ENCODE measurements at places on chromosomes 4 and X.

DNA sequence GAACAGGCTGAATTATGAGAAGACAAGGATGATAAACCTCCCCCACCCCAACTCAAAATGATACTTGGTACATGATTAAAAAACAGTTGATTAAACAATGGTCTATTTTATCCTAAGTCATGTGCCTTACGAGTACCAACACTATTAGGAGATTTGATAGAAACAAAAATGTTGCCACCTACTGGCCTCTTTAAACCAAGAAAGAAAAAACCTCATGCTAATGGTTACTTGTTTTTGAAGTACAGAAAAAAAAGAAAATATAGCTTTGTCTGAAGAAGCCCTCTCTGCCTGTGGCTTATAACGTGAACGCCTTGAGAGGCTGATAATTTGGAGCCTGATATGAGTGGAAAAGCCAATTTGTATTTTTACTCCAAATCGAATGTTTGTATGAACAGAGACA, 538.2 kb downstream of the DMD start:
- DNase-seq = no peak

DNA sequence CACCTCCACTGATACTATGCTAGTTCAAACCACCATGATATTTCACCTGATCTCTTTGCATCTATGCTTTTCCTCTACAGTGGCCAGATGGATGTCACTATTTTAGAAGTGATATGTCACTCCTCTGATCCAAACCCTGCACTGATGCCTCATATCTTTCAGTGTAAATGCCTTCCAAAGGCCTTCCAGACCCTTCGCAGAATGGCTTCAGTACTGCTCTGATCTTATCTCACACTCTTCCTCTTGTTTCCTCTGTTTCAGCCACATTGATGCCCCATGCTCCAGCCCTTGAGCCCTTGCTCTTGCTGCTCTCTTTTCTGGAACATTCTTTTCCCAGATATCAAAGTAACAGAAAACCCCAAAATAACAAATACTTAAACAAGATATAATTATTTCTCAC, 17.9 kb downstream of the MID1IP1 start:
- DNase-seq = no peak

GRCh38 chr4:134539729-134540231, 338.2 kb upstream of the PABPC4L start:
- DNase-seq = no peak

DNA sequence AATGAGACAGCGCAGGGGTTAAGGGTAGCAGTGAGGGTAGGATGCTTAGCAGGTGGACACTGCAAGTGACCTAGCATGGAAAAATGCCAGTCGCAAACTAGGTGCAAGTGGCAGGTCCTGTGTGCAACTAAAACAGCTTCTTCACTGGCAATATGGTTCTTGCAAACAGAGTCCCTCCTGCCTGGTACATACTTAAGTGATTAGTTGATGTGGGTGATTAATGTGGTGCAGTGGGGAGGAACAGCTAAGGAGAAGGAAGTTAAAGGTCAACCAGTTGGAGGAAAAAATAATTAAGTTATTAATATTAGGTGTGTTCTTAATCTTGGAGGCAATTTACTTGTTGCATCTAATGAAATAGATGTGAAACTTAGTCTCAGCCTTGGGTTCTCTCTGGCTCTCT, 121.6 kb upstream of the IGFBP7 start:
- DNase-seq = no peak

- no peak for DNase-seq
Measured at GRCh38 chr4:59685626-59686025, 1514.5 kb upstream of the ADGRL3 start.

DNA sequence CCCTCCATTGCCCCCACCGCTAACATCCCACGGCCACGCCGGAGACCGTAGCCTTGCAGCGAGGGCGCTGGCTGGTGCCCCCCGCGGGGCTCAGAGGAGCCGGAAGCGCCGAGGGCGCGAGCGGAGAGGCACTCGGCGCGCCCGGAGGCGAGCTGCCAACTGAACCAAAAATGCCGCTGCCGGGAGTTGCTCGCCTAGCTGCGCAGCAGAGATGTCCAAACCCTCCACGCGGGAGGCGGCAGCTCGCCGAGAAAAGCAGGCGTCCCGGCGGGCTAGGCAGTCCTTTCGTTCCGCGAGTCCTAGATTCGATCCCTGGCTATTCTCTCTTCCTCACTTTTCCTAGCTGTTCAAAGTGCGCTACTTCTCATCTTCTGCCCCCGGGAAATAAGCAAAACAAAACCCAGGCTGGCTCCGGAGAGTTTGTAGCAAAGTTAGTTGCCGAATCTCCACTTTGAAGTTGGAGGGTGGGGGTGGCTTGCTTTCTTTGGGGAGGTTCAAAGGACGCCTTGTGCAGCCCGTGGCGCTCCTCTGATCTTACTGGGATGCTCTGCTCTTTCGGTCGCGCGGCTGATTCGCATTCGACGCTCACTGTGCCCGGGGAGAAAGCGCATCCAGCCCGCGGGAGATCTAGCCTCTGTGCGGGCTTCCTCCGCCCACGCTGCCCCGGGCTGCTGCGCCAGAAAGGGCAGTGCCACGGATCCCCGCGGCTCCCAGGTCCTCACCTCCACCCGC, 723 bp downstream of the NKX6-1 start:
- peak; percentile 57 for DNase-seq

- no peak for DNase-seq
Measured at GRCh38 chr4:55612341-55612740, 20.3 kb upstream of the PDCL2 start.

- peak; percentile 89 for DNase-seq
Measured at GRCh38 chr4:82739287-82740190, 59.1 kb downstream of the SCD5 start.

DNA sequence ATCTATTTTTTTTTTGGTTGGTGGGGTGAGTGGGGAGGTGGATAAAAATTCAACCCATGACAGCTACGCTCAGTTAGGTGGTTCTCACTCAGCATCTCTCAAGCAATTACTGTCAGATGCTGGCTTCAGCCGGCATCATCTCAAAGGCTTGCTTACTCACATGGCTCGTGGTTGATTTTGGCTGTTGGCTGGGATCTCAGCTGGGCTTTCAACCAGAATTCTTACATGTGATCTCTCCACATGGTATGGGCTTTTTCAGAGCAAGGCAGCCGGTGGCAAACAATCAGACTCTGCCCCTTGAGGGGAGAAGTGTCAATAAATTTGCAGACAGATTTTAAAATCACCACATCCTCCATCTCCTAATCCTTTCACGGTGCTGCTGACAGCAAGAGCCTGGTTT, 47.2 kb downstream of the SLC34A2 start:
- DNase-seq = no peak

- DNase-seq = peak; percentile 35
Measured at GRCh38 chr4:184355111-184355604, 119.2 kb downstream of the IRF2 start.

- no peak for DNase-seq
Measured at GRCh38 chrX:47577424-47577823, 4.8 kb upstream of the TIMP1 start.

DNA sequence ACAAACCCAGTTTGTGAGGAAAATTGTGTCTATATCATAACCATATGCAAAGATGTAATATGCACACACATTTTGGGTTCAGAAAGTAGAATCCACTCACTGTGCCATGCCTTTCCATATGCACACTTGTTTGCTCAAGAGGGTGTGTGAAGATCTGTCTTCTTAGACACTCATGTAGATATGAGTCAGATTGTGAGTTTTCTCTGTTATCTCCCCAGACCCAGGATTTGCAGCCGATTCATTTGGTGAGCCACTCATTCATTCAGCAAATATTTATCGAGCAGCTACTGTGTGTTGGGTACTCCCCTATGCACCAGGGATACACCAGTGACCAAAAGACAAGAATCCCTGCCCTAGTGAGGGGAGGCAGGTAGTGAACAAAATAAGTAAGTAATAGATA, 81.5 kb downstream of the CLCN5 start:
- DNase-seq = no peak

DNA sequence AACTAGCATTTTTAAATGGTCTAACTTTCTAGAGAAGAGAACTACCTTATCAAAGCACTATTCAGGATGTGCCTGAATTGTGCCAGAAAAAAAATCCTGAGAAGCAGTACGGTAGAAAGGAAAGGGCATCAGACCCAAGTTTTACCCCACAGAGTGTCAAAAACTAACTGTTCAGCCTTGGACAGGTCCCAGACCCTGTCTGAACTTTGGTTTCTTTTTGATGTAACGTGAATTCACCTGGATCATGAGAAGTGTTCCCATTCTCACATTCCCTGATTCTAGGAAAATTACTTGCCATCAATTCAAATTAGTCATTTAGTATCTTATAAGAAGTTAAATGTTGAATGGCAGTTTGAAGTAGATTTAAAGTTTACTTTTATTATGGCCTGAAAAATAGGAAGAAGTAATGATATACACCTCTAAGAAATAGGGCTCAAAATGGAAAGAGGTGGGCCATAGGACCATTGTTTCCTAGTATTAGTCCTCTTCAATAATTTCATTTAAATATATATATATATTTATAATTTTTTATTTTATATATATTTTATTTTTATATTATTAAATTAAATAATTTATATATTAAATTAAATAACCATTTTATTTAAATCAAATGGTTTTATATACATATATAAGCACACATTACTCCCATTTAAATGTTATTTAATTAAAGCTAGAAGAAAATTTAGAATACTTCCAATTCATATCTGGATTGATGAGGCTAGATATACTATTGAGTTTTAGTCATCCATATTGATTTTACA, 181.9 kb upstream of the PPARGC1A start:
- no peak for DNase-seq

DNA sequence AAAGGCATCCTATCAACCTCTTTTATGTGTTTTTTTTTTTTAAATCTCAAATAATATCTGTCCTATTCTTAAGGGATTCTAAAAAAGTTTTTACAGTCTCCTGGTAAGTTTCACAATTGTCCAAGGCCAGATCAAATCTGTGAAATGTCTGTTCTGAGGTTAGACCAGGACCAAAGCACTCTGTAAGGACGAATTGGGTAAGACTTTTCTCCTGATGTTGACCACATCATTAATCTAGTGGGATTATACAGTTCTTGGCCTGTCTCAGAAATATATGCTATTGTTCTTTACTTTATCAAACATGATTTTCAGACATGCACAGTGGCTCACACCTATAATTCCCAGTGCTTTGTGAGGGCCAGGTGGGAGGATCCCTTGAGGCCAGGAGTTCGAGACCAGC, 45.8 kb upstream of the TMEM131L start:
- DNase-seq = no peak

DNA sequence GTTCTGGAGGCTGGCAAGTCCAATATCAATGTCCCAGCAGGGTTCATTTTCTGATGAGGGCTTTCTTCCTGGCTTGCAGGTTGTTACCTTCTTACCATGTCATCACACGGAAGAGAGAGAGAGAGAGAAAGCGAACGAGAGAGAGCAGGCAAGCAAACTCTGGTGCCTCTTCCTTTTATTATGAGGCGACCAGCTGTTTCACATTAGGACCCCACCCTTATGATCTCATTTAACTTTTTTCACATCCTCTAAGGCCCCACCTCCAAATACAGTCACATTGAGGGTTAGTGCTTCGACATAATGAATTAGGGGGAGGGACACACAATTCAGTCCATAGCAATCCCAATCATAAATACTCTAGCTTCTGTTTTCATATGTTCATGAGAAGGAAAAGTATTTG, 10.6 kb upstream of the GPR174 start:
- no peak for DNase-seq

DNA sequence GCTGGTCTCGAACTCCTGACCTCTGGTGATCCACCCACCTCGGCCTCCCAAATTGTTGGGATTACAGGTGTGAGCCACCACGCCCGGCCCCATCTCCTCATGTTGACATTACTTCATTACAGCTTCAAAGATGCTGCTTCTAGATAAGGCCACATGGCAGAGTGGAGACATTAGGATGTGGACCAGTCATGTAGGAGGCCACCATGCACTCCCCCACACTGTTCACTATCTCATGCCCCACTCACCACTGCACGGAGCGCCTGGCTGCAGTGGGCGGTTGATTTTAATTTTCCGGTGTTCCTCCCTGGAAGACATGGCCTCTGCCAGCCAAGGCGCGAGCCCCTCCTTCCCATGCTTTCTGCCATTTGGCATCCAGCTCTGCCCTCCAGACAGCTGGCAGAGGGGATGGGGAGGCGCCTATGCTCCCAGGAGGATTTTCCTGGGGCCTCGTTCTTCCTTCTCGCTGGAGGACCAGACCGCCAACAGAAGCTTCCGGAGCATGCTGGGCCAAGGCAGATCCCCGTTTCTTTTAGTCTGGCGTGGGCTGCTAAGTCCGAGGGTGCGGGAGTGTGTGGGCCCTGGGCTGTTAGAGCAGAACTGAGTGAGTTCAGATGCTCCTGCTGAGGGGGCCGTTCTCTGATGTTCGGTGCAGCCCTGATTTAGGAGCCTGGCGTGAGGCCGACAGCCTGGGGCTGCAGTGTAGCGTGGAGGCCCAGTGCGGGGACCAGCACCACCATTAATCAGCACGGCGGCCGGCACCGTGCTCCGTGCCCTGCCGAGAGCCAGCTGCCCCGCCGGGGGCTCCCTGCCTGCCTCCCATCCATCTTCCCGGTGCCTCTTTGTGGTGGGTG, 93.1 kb downstream of the SORCS2 start:
- DNase-seq = no peak

- DNase-seq = no peak
Measured at GRCh38 chr4:124143632-124144031, 568.9 kb downstream of the ANKRD50 start.

DNA sequence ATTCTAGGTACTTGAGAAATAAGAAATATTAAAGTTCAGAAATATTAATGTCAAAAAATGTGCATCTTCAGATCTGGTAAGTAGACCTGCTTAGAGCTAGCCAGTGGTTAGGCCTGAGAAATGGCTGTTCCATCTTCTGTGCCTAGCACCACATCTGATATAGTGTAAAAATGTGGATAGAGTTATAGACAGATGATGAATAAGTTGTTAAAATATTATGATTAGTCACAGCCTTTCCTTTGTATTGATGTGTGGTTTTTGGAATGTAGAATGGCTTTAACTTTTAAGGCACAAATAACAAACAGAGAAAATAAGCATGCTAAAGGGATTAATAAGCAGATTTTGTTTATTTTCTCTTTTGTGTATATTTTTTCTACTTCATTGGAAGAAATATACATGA, 133.5 kb upstream of the NUDT6 start:
- DNase-seq = no peak

GRCh38 chrX:101564651-101565050, 14.3 kb downstream of the ARMCX1 start:
- DNase-seq = no peak

DNA sequence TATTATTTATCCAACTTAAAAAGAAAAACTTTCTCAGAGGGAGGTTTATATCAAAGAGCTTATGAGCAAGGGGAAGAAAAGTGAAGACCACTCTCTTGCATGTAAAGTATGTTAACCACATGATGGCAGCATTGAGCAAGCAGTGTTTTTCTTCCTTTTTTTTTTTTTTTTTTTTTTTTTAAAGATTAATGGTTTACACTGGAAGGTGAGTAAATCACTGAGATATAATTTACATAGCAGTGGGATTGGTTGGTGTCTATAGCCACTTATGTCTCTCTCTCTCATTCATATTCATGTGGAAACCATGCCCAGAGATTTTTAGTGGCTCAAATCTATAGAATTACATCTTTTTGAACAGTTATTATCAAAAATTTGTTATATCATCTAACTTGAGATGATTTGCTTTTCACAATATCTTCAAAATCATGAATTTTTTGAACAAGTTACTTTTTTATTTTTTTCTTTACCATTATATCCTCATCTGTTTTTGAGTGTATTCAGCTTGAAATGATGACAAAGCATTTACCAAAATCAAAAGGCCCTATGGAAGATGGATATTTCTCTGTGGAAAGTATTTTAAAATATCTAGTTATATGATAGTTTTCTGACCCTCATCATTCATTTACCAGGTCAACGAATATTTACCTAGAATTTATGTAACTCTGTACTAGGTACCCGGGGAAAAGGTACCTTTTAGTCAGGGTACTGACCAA, 31.6 kb downstream of the MTHFD2L start:
- peak; percentile 22 for DNase-seq

- DNase-seq = no peak
Measured at GRCh38 chr4:6500481-6501140, 28.2 kb upstream of the PPP2R2C start.

Data from BE2C (cell line).